Stimulated activated effector memory CD8-positive, alpha-beta T cell treated with anti-CD3 and anti-CD28 coated beads, Interleukin-12 subunit alpha, Interleukin-12 subunit beta, amount 100 ng/mL, for 72 hours (primary cell): ENCODE measurements at places on chromosomes 7 and 10.

GRCh38 chr7:26670290-26670689 lies 194.1 kb downstream of the SKAP2 start:
- DNase-seq, result no peak

DNA sequence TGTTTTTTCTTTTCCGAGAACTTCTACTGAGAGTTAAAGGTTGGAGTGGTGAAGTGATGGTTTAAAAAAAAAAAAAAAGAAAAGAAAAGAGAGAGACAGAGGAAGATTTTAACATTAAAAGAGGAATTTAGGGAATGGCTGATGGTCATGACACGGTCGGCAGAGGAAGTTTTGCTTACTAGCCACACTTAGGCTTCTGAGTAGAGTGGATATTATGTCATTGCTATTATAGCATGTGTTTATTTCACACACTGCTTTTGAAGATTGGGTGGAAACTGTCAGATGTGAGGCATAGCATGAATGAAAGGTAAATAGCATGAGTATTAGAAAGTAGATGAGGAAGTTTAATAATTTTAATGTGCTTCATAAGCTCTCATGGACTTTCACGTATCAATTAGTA lies 2.5 kb downstream of the KAT6B start:
- no peak for DNase-seq

- no peak for DNase-seq
These were observed 40.5 kb downstream of the HTR7 start for GRCh38 chr10:90817128-90817889.

DNA sequence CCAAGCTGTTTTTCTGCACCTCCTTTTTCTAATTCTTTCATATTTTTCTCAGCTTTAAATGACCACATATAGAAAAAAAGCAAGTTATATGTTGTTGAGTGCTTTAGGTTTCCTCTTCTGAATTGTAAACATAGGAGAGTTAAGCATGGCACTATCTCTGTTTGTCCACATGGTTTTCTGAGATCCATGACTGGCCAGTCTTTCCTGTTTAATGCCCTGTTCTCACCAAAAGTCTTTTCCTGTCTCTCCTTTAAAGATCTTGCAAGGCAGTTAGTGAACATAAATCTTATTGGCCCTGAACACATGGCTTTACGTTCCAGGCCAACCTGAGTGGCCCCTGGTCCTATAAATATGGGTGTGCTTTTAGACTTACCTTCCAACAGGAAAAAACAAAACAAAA lies 19.4 kb downstream of the TRPV5 start:
- no peak for DNase-seq

- DNase-seq, result peak; percentile 96
These were observed at the start of gene PPIF for GRCh38 chr10:79347226-79347893. Gene PPIF (plus strand): TSS chr10:79347469. CDS start chr10:79347549, 80 bp downstream.
